ENCODE measurements at places on chromosomes 7 and 10. TPM values are rescaled to one million over a fixed set of nuclear protein-coding genes. Genes with fewer than 3 reads are reported as not detected.

CCDC172 gene
- total RNA-seq, result not detected

TRPV5 gene
- not detected for total RNA-seq

DNA sequence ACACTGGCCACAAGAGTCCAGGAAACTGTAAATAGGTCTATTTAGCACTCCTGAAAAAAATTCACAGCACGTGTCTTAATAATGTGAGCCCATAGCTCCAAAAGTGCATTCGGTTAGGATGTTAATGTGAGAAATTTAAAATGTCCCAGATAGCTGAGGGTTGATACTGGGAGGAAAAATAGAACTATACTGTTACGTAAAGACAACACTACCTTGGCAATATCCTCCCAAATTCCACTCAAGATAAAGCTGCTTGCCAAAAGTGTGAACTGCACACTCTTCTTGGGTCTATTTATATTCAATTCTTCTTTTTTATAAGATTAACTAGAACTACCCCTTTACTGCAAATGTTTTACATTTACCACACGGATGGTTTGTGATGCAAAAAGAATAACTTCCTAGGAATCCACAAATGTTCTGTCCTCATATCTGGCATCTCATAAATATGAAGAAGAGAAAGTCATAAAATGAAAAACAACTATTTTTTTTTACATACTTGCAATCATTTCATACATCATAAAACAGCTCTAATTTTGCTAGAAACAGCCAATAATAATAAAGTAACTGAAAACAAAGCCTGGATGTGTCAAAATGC is 10.4 kb downstream of the RAB11FIP2 start:
- DNase-seq, result no peak

DNA sequence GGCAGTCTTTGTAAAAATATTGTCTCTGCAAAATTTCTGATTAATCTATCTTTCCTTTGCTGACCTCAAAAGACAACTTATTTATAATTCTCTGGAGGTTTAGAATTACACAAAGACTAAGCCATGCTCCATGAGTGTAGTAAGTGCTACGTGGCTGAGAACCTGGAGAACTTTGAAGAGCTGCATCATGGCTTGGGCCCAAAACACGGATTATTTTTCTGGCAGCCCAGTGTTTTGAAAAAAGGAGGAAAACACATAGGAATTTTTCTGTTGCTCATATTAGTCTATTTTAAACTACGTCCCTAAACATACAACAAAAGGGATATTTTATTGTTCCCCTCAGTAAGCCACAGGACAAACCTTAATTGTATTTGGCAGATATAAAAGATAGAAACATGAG is 360.7 kb upstream of the MYO3A start:
- DNase-seq, result no peak

DNA sequence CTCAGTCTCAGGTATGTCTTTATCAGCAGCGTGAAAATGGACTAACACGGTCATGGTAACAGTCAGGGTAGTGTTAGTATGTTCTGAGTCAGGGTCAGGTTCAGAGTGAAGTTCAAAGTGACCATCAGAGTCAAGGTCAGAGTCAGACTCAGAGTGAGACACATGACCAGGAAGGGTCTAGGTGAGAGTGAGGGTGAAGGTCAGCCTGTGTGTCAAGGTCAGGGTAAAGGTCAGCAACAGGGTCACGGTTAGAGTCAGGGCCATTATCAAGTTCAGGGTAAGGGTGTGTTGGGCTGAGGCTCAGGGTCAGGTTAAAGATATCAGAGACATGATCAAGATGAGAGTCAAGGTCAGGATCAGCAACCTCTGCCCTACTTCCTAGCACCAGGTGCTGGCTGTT is 4.0 kb downstream of the MRPS24 start:
- no peak for DNase-seq

DNA sequence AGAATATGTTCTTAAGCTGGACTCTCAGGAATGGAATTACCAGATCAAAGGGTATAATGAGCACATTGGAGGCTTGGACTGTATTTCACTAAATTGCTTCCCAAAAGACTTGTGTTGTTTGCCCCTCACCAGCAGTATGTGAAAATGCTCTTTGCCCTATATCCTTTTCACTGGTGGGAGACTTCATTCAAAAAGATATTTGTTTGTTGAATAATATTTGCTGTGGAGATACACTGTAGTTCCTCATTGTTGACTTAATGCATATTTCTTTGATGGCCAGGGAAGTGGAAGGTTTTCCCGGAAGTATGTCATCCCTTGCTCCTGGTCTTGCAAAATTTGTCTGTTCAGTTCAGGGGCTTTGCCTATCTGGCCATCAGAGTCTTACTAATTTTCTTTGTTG is 19.4 kb downstream of the GSTO2 start:
- DNase-seq, result no peak

- DNase-seq, result no peak
Measured at GRCh38 chr10:5595994-5596471, 70.4 kb downstream of the ASB13 start.

- DNase-seq, result no peak
Measured at GRCh38 chr10:121511943-121512342, 86.3 kb downstream of the FGFR2 start.

GRCh38 chr7:1910827-1911226 is 240.8 kb downstream of the ELFN1 start:
- no peak for DNase-seq

DNA sequence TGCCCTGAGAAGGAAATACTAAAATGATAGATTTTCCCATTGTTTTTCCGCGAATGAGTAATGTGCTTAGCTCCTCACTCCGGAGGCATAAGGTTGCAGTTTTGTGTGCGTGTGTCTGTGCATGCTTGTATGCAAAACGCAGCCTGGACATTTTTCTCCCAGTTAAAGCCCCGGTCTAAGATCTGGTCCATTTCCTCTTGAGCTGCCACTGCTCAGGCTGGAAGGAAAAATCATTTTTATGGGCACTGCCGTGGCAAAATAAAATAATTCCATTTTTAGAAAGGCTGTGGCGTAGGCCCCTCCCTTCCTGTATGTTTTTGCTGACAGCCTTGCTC is 260.6 kb downstream of the WDR37 start:
- no peak for DNase-seq

GRCh38 chr7:98178762-98179490 is 32.3 kb upstream of the BHLHA15 start:
- DNase-seq, result no peak

DNA sequence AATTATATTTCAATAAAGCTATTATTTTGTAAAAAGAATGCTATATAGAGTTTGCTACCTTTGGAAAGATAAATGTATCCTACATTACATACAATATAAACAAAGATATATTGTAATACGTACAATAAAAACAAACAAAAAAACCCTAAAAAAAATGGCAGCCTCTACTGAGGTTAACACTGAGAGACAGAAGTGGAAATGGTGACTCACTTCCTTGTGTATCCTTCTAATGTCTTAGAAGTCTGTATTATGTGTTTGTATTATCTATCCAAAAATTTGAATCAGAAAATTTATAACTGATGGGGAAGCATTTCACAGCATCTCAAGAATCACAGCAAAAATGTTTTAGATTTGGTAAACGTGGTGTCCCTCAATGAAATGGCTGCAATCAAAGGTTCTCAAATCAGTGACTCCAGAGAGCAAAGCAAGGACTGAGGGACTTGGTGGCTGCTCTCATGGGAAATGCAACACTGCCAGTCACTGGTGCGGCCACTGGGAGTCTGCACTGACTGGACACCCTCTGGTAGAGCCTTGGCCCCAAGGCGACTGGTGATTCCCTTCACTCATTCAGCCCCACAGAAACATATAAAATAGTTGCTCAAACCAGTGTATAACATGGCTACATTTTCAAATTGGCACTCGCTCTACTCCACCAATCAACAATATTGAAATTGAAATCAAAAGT is 53.8 kb downstream of the PANK1 start:
- DNase-seq, result no peak

Data from tibial nerve (tissue), 4 donors.